ENCODE measurements at places on chromosomes 2 and 18. TPM values are rescaled to one million over a fixed set of nuclear protein-coding genes. Genes with fewer than 3 reads are reported as not detected.

NTSR2 gene
- not detected for total RNA-seq

- peak; percentile 41 for DNase-seq
These were observed 135.3 kb downstream of the TMEM163 start for GRCh38 chr2:134583462-134583861.

- no peak for DNase-seq
These were observed 219.5 kb upstream of the SKOR2 start for GRCh38 chr18:47470941-47471340.

DNA sequence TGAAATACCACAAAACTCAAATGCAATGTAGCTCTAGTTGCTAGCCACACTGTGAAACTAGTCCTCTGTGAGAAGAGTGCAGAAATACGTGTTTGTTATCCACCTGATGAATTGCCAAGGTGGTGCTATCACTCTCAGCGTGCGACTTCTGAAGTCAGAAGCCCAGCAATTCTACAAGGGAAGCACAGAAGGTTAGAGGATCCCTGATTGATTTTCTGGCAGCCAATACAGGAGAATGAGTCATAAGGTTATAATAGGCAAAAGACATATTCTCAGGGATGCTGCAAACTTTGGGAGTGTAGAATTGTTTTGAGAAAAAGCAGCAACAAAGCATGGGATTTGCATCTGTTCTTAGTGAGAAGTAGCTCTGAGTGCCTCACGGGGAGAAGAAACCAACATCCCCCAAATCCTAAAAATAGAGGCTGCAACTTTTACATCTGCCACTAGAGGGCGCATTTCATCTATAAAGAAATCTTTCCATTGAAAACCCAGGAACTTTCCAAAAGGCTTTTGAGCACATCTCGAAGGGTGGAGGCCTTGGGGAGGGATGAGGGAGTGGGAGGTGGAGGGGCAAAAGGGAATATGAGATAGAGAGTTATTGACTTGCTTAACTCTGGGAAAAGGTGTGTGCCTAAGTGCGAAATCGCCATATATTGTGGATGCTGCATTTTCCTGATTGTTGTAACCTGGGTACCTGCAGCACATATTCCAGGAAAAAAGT is 78.0 kb downstream of the TMEM182 start:
- DNase-seq = peak; percentile 57

GRCh38 chr2:191959209-191959608 is 112.3 kb upstream of the CAVIN2 start:
- no peak for DNase-seq

DNA sequence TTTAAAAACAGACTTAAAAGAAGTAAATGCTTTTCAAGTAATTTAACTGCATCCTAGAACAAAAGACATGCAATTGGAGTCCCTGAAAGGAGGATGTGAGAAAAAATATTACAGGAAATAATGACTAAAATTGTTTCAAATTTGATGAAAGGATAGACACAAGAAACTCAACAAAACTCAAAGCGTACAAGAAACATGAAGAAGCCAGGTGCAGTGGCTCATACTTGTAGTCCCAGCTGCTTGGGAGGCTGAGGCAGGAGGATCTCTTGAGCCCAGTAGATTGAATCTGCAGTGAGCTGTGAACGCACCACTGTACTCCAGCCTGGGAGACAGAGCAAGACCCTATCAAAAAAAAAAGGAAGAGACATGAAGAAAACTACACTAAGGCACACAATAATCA is 118.1 kb upstream of the SLC39A10 start:
- no peak for DNase-seq

DNA sequence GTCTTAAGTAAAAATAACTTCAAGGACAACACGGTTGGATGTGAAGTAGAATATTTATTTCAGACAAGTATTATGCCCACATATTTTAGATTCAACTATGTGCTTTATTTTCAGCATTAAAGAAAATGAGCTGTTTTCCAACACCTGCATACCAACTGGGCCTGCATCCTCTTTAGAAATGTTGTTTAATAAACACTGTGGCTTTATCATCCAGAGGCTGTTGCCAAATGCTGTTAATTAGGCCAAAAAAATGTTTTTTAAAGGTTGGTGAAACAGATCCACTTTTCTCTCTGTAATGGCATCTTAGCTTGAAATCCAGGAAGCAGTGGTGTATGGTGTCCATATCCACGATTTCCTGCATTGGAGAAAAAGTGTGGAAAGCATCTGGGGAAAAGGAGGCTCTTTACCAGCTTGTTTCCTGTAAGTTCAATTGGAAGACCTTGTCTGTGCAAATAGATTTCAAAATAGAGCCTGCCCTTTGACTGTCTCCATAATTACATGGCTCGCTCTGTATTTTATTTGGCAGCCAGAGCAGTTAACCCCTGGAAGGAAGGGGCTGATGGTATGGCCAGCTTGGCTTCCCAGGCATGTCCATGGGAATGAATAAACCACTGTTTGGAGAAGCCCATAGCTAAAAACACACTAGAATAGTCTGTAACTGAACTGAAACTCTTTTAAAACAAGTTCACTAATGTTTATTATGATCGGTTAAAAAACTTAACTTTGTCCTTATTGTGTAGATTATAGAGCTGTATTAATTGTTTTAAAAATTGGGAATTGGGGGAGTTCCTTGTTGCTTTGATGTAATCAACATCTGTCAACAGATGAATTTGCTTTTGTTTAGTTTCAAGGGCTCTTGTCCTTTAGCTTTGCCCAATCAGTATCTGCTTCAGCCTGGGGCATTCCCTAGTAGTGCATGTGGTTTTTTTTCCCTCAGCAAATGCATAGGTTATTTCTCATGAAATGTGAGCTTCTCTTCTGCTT is 33.0 kb upstream of the DLX1 start:
- no peak for DNase-seq

CYP20A1 gene
- 18.4 TPM for total RNA-seq

- DNase-seq = no peak
These were observed 4.4 kb upstream of the SPRED2 start for GRCh38 chr2:65436824-65437221.

LINC00305 gene
- not detected for total RNA-seq

- DNase-seq = no peak
These were observed 330.6 kb downstream of the RND3 start for GRCh38 chr2:150156876-150157275.

MSTN gene
- not detected for total RNA-seq

- no peak for DNase-seq
These were observed 136.2 kb downstream of the MTX2 start for GRCh38 chr2:176405477-176405876.

- no peak for DNase-seq
These were observed 82.0 kb upstream of the PROKR1 start for GRCh38 chr2:68561372-68561771.

GRCh38 chr2:215850380-215850779 is 163.0 kb downstream of the MREG start:
- no peak for DNase-seq

DNA sequence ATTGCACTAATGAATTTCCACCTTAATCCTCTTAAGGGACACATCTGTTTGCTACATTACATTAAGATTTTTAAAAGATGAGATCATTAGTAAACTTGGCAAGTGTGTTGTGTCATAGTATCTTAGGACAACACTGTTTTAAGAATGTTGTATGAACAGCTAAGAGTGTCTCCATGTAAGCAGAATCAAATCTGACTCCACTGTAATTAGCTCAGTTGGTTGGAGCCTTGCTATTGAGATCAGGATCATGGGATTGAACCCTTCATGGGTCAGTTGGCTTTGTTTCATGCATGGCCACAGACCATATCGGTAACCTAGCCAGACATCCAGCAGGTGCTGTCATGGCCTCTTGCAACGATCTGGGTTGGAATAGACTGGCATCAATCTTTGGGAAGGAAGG is 5.2 kb downstream of the FHOD3 start:
- DNase-seq = no peak

CDH19 gene
- not detected for total RNA-seq

DNA sequence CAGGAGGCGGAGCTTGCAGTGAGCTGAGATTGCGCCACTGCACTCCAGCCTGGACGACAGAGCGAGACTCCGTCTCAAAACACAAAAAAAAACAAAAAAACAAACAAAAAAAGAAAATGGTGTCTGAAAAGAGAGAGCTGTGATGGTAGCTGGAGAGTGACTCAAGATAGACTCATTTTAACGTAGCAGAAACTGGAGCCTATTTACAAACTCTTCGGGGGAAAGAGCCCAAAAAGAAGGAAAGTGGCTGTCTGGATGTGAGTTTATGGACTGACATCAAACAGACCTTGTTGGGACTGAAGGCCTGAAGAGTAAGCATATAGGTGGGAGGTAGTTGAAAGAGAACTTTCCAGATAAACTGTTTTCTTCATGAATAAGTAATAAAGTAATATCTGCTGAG is 51.8 kb downstream of the LIMS1 start:
- no peak for DNase-seq

CFAP221 gene
- total RNA-seq = not detected

SERPINB12 gene
- total RNA-seq = not detected

- DNase-seq = no peak
These were observed 67.2 kb upstream of the NABP1 start for GRCh38 chr2:191610756-191611155.

Measured in activated CD8-positive, alpha-beta T cell treated with anti-CD3 and anti-CD28 coated beads, Interleukin-2, amount 10 ng/mL, durations not matched to agents 7 days and 5 days (primary cell).